Activated naive CD4-positive, alpha-beta T cell (primary cell): ENCODE measurements at places on chromosomes 2 and 18.

- no peak for DNase-seq
These were observed 279.1 kb downstream of the ZEB2 start for GRCh38 chr2:144240656-144241339.

- no peak for DNase-seq
These were observed 963 bp downstream of the INPP1 start for GRCh38 chr2:190344276-190344827.

GRCh38 chr18:24014986-24015638 is 558 bp downstream of the TTC39C start:
- DNase-seq, result peak; percentile 40

DNA sequence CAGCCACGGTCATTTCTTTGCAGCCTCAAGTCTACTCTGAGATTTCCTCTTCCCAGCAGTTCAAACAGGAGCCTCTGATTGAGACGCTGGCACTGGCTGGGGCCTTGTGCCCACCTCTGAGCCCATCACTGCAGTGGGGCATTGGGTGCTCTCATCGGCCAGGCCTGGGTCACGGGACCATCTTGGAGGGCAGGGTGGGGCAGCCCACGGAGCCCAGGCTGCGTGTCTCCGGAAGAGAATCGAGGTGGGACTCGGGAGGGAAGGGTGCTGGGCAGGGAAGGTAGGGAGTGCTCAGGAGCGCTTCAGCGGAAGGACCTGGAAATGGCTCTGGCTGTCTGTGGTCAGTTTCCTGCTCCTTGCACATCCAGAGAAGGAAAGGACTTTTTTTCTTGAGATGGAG is 82.4 kb downstream of the RTP5 start:
- no peak for DNase-seq

DNA sequence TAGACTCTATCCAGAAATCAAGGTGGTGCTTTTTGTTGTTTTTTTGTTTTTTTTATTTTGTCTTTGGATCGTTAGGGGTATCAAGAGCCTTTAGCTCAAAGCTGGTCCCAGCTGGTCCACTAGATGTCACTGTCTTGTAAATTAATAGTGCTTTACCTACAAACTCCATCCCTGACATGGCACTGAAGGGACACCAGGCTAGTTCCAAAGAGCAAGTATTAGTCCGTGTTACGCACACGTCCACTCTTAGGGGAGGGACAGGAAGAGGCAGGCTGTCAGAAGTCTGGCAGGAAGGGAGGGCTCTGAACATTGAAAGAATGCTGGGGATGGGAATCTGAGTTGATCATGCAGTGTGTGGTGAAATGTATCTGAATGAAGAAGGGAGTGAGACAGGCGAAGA is 85.9 kb upstream of the CCBE1 start:
- no peak for DNase-seq

- no peak for DNase-seq
These were observed 21.0 kb downstream of the FHL2 start for GRCh38 chr2:105377871-105378270.

DNA sequence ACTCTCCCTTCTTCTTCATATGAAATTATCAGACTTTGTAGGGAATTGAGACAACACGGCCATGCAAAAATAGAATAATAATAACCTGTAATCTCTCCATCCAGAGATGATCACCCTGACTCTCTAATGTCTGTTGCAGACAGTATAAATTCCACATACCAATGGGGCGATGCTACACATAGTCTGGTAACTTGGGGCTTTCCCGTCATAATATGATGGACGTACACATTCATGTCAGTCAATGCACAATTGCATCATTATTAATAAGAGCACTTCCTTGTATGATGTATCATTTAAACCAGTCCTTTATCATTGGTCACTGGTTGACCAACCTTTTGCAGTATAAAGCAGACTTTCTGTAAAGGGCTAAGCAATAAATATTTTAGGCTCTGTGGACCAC is 39.5 kb upstream of the SCLY start:
- DNase-seq, result no peak

GRCh38 chr2:191049728-191050639 is 36.0 kb upstream of the STAT1 start:
- DNase-seq, result no peak

- DNase-seq, result no peak
These were observed 194.1 kb downstream of the CLIP4 start for GRCh38 chr2:29309090-29310029.

DNA sequence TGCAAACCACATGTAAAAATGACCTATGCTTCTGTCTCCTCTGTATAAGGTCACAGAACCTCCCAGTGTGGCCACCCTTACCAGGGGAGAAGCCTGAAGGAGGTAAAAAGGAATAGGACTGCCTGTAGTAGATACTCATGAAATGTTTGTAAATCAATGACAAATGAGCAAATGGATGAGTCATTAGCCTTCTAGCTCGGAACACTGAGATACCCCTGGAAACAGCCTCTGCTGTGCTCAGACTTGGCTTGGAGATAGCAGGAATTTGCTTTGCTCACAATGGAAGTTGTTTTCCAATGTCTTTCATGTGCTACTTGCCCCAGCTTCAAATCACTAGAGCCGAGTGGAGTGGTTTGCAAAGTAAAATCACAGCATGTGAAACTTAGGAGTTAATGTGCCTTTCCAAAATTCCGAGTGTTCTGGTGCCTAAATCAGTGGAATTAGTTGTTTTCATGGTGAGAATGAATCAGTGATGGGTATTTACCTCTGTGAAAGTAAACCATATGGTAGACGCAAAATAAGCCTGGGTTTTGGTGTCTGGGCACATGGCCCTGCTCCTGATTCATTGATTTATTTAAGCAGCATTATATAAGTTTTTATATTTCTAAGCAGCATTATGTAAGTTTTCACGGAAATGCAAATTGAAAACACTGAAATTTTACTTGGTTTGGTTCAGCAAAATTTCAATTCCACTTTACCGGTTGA is 154.0 kb upstream of the MAP3K20 start:
- no peak for DNase-seq

- DNase-seq, result no peak
These were observed 2.2 kb downstream of the DNER start for GRCh38 chr2:229712136-229712535.

- DNase-seq, result no peak
These were observed 276.0 kb downstream of the AGPS start for GRCh38 chr2:177668617-177669016.

- no peak for DNase-seq
These were observed 9.1 kb upstream of the DSG3 start for GRCh38 chr18:31438402-31438801.

- no peak for DNase-seq
These were observed 164.2 kb upstream of the ZNF521 start for GRCh38 chr18:25516121-25516520.

DNA sequence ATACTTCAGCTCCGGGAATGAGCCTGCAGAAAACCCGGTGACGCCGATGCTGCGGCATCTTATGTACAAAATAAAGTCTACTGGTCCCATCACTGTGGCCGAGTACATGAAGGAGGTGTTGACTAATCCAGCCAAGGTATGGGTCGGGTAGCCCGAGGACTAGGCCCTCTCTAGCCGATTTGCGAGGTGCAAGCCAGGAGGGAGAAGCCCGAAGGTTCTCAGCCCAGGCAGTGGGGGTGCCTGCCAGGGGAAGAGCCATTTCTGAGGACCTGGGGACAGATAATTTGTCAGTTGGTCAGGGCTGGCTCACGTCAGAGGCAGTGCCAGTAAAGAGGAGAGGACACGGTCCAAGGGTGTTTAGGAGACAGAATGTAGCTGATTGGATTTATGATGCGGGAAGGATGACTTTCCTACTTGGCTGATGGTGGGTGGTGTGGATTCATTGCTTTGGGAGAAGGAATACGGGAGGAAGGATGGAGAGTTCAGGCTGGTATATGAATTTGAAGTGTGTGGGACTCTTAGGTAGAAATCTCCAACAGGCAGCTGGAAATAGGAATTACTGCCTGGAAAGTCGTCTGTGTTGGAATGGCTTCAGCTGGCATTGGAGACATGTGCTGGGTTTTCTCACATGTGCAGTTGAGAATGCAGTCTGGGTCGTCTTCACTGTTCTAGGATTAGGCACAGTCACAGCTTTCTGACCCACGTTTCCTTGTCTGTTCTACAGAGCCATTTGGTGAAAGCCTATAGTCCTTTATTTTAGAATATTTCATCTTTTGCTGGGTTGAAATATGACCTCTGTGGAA is 874 bp downstream of the NDUFAF7 start:
- no peak for DNase-seq

- no peak for DNase-seq
These were observed 116.0 kb downstream of the MTX2 start for GRCh38 chr2:176385219-176385759.

- DNase-seq, result no peak
These were observed 10.6 kb upstream of the TRABD2A start for GRCh38 chr2:84891355-84892010.

- no peak for DNase-seq
These were observed 103.0 kb downstream of the HNRNPLL start for GRCh38 chr2:38499548-38500282.

DNA sequence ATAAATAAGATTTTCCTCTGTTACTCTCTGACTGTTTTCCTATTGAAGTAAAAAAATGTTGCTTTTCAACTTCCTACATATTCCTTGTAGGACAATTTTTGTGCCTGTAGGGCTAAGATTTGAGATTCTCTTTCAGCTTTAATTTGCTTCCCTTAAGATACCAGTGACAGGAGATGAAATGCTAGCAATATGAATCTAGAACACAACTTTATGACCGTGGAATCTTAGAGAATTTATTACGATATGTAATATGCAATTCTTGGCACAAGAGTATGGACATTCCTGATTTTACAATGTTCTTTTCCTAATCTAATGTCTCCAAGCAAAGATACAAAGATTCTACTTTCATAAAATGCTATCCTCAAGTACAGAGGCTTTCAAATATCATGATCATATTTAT is 180.9 kb downstream of the KCNE4 start:
- DNase-seq, result no peak

- no peak for DNase-seq
These were observed 453 bp upstream of the ANTXR1 start for GRCh38 chr2:69012310-69013141.

GRCh38 chr2:96580771-96581170 is 44.2 kb downstream of the ARID5A start:
- no peak for DNase-seq

- DNase-seq, result no peak
These were observed 14.8 kb downstream of the ZAP70 start for GRCh38 chr2:97728091-97728731.

GRCh38 chr2:161030260-161031063 is 129.8 kb upstream of the TANK start:
- no peak for DNase-seq

- DNase-seq, result no peak
These were observed 770 bp downstream of the ZNF396 start for GRCh38 chr18:35376393-35376741.

- DNase-seq, result no peak
These were observed 497.8 kb downstream of the EIPR1 start for GRCh38 chr2:2879781-2880180.

GRCh38 chr2:43329637-43330036 is 103.2 kb upstream of the ZFP36L2 start:
- no peak for DNase-seq

DNA sequence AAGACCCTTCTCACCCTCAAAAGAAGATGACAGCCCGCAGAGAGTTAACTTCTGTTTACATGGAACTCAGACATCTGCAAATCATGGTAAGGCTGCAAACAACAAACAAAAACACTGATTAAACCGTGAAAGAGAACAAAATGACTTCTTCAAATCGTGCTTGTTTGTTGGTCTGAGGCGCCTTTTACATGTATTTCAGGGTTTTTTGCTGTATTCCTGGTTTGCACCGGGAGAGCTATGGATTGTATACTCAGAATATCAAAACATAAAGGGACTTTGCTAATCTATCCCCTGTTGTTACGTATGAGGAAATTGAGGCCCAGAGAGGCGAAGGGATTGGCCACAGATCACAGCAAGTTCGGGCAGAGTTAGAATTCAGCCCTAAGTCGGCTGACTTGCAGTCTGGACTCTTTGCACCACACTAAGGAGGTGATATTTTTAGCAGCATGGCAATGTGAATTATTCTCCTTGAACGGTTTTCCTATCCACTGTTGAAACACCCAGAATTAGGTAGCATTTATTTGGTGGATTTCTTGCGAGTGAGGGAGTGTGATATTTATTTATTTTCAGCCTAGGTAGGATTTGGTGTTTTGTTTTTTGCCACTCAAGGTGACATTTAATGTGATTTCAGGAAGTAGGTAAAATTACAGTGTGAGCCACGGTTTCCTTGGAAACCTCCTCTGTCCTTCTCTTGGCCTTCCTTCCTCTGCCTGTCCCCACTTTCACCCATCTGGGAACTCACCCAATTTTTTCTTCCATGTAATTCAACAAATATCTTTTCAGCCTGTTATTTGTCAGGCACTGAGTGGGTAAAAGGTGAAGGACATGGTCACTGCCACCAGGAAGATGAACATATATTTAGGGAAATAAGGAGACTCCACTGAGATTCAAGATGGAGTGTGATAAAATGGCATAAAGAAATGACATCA is 980 bp upstream of the PDE6D start:
- DNase-seq, result no peak

GRCh38 chr2:121617042-121617599 is 32.1 kb downstream of the CLASP1 start:
- no peak for DNase-seq

DNA sequence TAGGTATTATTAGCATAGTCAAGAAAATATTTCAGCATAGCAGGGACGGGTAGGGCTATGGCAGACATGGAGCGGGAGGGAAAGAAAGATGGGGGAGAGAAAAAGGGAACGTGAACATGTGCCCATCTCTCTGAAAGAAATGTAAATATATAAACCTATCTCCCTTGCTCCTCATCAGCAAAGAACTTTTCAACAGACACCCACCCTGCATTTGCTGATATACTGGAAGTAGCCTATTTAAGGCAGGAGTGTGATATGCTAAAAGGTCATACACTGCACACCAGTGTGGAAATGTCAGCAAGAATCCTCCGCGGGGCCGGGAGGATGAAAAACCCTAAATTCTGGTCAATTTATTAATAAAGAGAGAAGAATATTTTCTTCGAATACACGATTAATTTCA is 1.7 kb downstream of the MBOAT2 start:
- DNase-seq, result no peak

DNA sequence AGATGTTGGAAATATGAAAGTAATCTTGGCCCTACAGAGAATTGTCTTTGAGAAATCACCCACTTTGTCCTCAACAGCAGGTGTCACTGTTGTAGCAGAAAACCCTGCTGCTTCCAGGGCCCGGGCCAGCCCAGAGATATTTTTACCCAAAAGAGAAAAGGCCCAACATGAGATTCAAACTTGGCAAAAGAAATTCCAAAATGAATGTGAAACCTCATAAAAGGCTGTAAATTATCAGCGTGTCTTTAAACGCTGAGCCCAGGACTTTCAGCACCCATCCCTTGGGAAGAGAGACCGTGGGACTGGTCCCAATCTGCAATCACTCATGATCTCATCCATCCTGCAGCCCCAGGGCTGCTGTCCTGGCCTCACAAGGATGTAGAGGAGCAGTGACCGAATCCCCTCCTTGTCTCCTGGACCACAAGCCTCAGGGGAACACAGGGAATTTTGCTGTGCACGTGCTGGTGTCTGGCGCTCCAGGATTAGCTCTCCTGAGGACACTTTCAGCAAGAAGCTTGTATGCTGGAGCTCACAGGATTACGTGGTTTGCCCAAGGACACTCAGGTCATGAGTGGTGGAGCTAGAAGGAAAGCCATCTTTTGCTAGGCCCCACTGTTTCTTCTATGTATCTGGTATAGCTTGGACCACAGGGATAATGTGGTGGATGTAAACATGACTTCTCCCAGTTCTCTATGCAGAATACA is 202.1 kb downstream of the RNF144A start:
- no peak for DNase-seq

- no peak for DNase-seq
These were observed 105.7 kb upstream of the RPRM start for GRCh38 chr2:153584244-153584643.
